ENCODE measurements at places on chromosomes 2 and 18. TPM values are rescaled to one million over a fixed set of nuclear protein-coding genes. Genes with fewer than 3 reads are reported as not detected.

Gene IL1R2
- 27.0 TPM for total RNA-seq

Gene MBD2
- total RNA-seq: 84.0 TPM

Gene CDH2
- 12.0 TPM for total RNA-seq

Gene DSG4
- total RNA-seq: not detected

Gene IL37
- total RNA-seq: not detected

Gene AMER3
- total RNA-seq: not detected

Gene DRC1
- not detected for total RNA-seq

Gene PAX8
- total RNA-seq: 0.19 TPM

Gene ATOH8
- 16.6 TPM for total RNA-seq

Gene COL6A3
- total RNA-seq: 835 TPM

Gene FAM136A
- 24.7 TPM for total RNA-seq
